ENCODE measurements at places on chromosomes 5 and 9. TPM values are rescaled to one million over a fixed set of nuclear protein-coding genes. Genes with fewer than 3 reads are reported as not detected.

The RNF208 gene
- 0.33 TPM for total RNA-seq

The ECM2 gene
- 6.8 TPM for total RNA-seq

DNA sequence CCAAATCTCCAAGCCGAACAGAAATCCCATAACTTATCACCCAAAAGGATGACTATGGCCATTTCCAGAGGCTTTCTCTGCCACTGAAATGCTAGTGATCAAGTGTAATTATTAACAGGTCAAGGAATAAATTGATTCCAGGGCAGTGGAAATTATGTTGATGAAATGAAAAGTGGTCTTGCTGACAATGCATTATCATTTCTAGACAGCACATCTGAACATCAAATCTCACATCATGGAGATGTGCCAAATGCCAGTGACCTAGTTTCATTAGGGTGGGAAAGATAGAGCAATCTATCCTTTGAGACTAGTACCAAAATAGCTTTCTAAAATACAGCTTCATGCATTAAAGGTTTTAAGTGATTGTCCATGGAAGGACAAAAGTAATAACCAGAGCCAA is 86.1 kb downstream of the AUH start:
- no peak overlapping the region for H3K27ac ChIP-seq
- DNase-seq: no peak
- no peaks in the 10 kb centered on the region for H3K27me3 ChIP-seq
- no peaks in the 10 kb centered on the region for H3K36me3 ChIP-seq
- no peak overlapping the region for H3K4me3 ChIP-seq

DNA sequence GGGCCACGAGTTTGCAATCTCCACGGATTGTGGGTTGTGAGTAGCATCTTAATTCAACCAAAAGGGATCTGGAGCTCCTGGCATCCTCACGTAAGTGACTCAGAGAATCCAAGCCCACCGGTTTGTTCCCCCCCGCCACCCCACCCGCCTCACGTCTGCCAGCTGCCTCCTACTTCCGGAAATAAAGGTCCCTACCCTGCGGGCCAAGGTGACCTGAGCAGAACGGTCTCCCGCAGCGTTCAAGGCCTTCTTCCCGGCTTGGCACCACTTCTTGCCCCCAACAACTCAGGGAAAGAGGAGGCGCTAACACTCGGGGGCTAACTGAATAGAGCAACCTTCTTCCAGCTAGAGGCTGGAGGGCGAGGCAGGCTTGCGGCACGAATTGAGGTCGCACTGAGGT is 8.8 kb upstream of the GPRIN1 start:
- no peaks in the 10 kb centered on the region for H3K36me3 ChIP-seq
- no peak overlapping the region for H3K27ac ChIP-seq
- H3K27me3 ChIP-seq: peaks cover 13% of the 10 kb centered on the region
- H3K4me3 ChIP-seq: no peak overlapping the region
- peaks cover 27% of the 10 kb centered on the region for H3K4me1 ChIP-seq
- DNase-seq: no peak

DNA sequence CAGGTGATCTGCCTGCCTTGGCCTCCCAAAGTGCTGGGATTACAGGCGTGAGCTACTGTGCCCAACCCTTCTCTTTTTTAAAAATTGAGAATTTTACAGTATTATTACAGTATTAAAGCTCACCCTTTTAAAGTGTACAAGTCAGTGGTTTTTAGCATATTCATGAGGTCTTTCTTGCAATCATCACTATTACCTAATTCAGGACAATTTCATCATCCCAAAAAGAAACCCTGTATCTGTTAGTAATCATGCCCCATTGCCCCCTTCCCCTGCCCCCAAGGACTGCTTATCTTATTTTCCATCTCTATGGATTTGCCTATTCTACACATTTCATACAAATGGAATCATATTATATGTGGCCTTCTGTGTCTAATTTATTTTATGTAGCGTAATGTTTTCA is 22.6 kb upstream of the MEGF9 start:
- no peaks in the 10 kb centered on the region for H3K27me3 ChIP-seq
- H3K4me1 ChIP-seq: peaks cover 5% of the 10 kb centered on the region
- no peak overlapping the region for H3K4me3 ChIP-seq
- DNase-seq: no peak
- H3K27ac ChIP-seq: no peak overlapping the region
